ENCODE measurements at places on chromosomes 7 and 10.
A peak's percentile ranks its signal among the peaks of the same experiment; 100 is the strongest.

GRCh38 chr7:28697913-28698563, 260.1 kb downstream of the TRIL start:
- no peak for DNase-seq

- DNase-seq: no peak
Measured at GRCh38 chr7:107170051-107170915, 1.5 kb downstream of the HBP1 start.

DNA sequence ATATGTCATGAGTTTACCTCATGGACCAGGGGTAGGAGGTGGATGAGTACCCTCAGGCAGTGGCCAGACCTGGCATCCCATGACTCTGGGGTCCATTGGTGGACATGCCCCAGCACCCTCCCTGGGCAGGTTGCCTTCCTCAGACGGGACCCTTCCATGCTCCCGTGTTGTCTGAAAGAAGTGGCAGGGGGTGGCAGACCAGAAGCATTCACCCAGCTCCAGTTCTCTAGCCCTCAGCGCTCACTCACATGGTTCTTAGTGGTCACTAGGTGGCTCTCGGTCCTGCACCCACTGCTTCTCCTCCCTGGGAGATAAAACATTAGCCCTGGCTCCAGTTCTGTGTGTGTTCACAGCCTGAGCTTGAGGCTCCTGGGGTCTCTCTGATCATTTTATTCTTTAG, 6.0 kb downstream of the RBP3 start:
- DNase-seq: no peak

DNA sequence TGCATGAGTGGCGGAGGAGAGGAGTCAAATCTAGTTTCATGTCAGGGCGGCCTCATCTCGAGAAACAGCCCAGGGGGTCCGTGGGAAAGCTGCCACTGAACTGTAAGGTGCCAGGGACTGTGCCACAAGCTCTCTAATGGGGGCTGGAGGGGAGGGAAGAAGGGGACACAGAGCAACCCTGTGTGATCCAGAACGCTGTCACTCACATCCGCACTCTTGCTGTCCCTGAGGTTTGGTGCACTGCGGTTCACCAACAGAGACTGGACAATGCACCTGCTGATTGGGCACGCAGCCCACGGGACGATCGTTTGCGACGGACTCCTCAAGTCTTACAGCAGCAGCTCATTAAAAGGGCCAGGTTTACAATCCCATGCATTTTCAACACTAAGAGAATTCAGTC, 47.7 kb downstream of the AMZ1 start:
- no peak for DNase-seq

DNA sequence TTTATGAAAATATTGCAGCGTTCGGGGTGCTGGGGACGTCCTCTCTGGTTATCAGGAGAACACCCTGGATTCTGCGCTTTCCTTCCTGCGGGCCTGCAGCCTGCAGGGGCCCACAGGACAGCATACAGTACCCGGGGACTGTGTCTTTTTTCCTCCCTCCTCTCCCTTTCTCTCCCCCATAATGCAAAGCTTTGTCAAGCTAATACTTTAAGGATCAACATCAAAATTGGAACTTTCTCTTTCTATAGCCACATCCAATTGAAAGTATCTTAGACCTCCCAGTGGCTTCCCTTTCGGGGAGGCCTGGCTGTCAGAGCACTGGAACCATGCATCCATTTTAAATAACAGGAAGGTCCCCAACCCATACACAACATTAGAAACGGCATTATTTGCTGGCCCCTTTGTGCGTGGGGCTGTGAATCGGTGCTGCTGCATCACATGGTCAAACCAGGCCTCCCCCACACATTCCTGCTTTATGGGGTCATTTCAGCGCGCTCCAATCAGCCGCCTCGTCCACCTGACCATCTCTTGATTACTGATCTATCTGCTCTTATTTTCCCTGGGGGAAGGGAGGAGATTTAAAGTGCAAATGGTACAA, 505.1 kb downstream of the DNAJB6 start:
- DNase-seq: no peak

GRCh38 chr7:2950578-2950977, 93.1 kb downstream of the CARD11 start:
- DNase-seq: no peak

DNA sequence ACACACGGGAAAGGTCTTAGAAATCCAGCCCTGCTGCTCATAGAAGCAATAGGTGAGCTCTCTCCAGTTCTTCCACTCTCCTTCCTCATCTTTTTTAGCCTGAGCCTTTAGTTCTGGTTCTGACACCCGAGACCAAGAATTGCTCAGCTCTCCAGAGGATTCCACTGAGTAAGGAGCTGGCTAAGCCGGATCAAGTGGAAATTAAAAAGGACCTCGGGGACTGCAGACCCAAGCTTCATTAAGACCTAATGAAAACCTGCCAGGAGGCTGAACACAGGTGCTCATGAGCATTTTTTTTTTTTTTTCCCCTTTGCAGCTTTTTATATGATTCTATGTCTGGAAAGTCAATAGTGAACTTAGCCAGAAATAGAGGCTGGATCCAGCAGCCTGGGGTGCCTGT, 1176.0 kb upstream of the AUTS2 start:
- no peak for DNase-seq

DNA sequence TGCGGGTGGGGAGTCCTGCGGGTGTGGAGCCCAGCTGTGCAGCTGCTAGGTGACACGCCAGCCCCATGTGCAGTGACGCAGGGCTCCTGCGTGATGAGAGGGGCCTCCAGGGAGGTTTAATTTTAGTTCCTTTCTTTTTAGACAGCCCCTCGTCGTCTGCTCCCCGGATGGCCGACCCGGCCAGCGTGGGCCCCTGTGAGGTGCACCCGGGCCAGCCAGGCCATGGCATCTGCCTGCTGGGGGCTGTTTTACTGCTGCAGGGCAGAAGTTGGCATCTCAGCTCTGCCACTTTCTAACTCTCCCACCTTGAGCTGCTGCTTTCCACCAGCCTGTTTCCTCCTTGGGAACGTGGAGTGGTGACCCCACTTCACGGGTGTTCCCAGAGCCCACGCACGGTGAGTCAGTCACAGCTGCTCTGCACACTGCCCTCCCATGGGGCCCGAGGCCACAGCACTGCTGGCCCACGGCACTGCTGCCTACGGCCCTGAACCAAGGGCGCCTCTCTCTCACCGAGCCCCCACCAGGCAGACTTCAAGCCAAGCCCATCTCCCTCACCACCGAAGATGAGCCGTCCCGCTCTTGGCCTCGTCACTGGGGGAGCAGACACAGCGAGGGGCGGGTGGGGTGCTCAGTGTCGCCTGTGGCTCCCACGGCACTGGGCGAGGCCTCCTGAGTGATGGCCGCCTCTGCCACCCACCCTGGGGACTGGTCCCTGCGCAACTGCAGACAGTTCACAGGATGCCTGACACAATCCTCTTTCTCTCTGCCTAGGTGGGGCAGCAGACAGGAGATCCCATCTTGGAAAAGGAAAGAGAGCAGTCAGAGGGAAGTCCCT, 21.3 kb downstream of the CYP2W1 start:
- DNase-seq: no peak

GRCh38 chr7:93232673-93233018, 480 bp downstream of the VPS50 start:
- no peak for DNase-seq

DNA sequence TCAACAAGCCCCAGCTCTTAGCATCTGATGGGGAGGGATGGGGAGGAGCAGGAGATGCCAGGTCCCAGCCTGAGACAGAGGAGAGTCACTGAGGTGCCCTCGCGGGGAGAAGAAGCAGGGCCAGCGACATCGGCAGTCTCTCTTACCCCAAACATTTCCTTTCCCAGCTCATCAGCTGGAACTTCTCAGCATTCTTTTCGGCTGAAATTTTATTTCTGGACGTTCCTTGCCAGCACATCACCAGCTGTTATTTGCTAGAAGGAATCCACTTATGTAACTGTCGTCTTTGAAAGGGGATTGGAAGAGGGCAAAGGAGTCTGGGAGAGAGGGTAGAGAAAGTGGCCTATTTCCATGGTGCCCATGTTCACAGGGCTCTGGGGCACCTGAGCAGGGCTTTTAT, 101.0 kb upstream of the SHH start:
- DNase-seq: no peak

- no peak for DNase-seq
Measured at GRCh38 chr7:69105092-69105491, 493.2 kb upstream of the AUTS2 start.

- DNase-seq: no peak
Measured at GRCh38 chr7:124700655-124701054, 64.9 kb downstream of the GPR37 start.

DNA sequence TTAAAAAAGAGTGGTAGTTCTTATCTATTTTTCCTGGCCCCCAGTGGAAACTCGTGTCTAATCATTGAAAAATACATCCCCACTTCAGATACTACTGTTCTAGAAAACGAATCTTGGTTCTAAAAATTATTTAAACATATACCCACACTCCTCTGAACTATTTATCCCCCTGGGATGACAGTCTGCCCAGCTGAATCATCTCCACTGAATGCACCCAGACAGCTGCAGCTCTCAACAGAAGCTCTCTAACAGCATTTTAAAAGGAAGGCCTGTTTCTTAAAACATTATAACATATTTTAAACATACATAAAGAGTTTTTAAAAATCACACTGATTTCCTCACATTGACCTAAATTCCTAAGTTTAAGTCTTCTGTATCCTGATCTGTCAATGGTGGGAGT, 544.6 kb upstream of the PHF14 start:
- no peak for DNase-seq

DNA sequence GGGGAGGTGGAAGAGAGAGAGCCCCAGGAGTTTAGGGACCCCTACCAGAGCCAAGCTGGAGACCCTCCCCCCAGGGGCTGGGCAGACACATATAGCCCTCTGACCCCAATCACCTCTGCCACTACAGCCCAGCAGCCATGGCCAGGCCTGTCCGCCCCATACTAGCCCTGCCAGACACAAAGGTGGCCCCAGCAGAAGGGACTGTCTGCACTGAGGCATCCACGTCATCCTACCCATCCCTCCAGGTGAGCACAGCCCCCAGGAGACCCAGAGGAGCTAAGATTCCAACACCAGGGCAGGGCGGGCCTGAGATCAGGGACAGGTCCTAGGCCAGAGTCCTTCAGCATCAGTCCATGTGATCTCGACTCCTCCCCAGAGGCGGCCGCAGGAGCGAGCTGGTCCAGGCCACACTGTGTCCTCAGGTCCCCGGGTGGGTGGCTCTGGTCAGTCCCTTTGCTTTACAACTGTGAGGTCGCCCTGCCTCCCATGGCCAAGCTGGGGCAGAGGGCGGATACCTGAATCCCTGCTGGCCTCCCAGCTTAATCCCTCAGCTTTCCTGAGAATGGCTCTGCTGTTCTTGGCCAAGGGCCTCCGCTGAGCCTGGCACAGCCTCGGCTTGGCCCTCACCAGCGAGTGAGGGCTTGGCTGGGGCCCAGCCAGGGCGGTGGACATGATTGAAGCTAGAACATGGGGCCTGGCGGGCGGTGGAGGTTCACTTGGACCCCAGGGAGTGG, 14.3 kb upstream of the ELN start:
- no peak for DNase-seq

GRCh38 chr10:54900584-54900983, 99.6 kb upstream of the PCDH15 start:
- no peak for DNase-seq

GRCh38 chr10:129945064-129945463, 19.0 kb downstream of the EBF3 start:
- DNase-seq: no peak

- DNase-seq: no peak
Measured at GRCh38 chr7:28505867-28506266, 93.5 kb downstream of the CREB5 start.

DNA sequence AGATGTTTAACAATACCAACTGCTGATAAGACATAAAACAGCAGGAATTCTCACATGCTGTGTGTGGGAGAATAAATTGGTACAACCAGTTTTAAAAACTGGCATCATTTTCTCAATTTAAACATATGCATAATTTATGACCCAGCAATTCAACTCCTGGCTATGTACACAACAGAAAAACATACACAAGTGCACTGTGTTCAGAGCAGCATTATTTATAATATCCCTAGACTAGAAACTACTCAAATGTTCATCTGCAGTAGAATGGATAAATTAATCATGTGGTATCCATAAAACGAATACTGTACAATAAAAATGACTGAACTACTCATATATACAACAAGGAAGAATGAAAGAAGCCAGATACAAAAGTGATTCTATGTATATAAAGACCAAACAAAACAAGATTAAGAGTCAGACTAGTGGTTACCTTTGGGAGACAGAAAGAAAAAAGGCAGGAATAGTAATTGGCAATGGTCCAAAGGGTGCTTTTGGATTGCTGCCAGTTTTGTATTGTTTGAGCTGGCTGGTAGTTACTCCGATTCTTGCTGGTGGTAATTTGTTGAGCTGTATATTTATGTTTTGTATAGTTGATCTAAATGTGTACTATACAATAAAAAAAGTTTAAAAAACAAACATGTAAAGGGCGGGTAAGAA, 306.0 kb downstream of the TFEC start:
- DNase-seq: no peak

GRCh38 chr10:12579954-12580858, 230.9 kb downstream of the CAMK1D start:
- DNase-seq: no peak

- no peak for DNase-seq
Measured at GRCh38 chr10:118210276-118210675, 131.8 kb downstream of the FAM204A start.

GRCh38 chr10:95560278-95561176, 644 bp downstream of the SORBS1 start:
- peak; percentile 60 for DNase-seq

- no peak for DNase-seq
Measured at GRCh38 chr10:108409306-108409705, 1244.8 kb upstream of the SORCS1 start.

- DNase-seq: no peak
Measured at GRCh38 chr7:19783541-19783940, 10.1 kb upstream of the TMEM196 start.

DNA sequence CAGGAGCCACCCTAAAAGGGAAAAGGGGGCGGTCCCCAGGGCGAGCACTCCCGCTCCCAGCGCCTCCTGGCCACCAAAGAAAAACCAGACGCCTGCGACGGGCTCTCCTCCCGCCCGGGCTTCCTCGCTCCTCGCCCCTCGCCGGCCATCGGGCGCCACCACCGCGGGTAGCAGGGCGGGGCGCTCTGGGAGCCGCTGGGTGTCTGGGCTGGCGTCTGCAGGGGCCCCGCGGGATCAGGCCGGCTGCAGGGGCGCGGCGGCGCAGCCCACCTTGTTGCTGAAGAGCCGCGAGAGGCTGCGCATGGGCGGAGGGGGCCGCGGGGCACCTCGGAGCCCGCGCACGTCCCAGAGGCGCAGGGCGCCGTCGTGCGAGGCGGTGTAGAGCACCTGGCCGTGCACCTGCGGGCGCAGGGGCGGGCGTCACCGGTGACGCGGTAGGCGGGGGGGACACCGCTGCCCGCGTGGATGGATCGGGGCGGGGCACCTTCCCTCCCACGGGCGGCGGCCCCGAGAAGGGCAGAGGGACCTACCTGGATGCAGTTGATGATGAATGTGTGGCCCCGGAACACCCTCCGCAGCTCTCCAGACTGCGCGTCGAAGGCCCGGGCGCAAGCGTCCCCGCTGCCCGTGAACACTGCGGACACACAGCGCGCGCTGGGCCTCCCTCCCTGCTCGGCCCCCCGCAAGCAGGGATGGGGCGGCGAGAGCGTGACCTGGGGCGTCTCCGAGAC, 28.3 kb downstream of the WDR86 start:
- DNase-seq: peak; percentile 73

- no peak for DNase-seq
Measured at GRCh38 chr10:34786464-34786863, 28.6 kb downstream of the PARD3 start.

- DNase-seq: no peak
Measured at GRCh38 chr10:80265740-80266512, 23.5 kb downstream of the MAT1A start.

- no peak for DNase-seq
Measured at GRCh38 chr7:25522727-25523126, 294.4 kb upstream of the NPVF start.

All from GM12891 (cell line).